ENCODE measurements at places on chromosomes 7 and 10. TPM values are rescaled to one million over a fixed set of nuclear protein-coding genes. Genes with fewer than 3 reads are reported as not detected.

DNA sequence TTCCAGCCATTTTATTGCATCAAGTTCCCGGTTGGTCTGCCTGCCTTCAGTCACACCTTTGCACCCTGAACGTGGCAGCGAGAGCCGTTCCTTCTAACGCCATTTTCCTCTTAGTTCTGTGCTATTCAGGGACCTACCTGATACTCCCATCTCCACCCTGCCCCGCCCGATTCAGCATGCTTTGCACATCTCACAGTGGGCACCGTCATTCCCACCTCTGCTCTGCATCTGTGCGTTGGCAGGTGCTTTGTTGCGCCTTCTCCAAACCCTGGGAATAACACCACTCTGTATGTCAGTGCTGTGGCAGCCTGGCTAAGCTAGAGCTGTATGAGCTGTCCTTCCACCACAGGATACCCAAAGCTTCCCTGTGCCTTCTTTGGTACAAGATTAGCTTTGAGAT is 96.8 kb downstream of the ACTR3B start:
- no peak for DNase-seq

DNA sequence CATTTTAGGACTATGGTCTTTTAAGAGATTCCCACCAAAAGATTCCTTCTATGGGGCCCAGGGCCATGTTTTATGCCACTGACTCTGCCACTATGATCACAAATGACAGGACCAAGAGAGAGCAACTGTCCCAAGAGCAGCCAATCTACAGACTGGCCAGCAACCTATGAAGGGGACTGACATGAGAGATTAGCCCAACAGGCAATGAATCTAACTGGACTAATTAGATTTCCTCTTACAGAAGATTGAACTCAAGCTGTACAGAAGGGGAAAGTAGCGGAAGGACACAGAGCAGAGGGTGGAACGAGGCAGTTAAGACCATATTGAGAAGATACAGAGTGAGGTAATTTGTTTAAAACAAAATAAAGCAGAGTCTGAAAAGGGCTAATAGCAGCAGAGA is 25.8 kb downstream of the ZNF800 start:
- DNase-seq: no peak

GRCh38 chr10:103929381-103929921 is 11.5 kb upstream of the STN1 start:
- no peak for DNase-seq

DNA sequence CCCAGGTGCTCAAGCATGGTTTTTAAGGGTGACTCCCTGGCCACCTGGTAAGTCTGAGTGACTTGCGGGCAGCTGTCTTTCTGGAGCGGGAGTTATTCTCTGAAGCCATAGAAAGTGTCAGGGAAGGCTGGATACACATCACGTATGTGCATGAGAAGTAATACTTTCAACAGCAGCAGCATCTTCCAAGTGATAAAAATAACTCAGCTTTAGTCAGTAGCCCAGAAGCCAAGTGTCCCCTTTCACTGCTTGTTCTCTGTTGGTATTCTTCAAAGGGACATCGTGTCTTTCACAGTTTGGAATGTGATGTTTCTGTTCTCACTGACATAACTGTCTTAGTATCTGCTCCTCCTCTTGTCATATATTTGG is 97.6 kb downstream of the KIAA1217 start:
- DNase-seq: no peak

Gene OR6V1
- total RNA-seq: not detected

GRCh38 chr10:122044045-122044661 is 55.2 kb downstream of the TACC2 start:
- DNase-seq: no peak

GRCh38 chr7:94492601-94493000 is 17.0 kb upstream of the CASD1 start:
- no peak for DNase-seq

Gene PLCE1
- 0.99 TPM for total RNA-seq

Gene ANKRD61
- total RNA-seq: 0.15 TPM

DNA sequence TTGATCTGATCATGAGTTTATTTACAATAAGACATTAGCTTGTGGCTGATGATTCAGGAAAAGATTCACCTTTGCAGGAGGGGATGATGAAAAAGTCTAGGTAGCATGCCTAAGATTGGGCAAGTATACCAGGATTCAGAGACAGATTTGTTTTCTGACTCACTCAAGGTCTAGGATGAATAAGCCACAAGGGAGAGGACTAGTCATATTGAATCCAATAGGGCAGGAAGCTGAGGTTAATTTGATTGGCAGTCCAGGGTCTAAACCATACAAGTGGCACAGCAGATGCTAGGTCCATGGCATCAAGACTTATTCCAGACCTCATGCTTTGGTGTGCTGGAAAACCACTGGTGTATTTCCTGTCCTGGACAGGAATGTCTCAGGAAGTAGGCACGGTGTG is 1133.4 kb downstream of the XPNPEP1 start:
- no peak for DNase-seq

Gene NCAPG2
- 6.2 TPM for total RNA-seq

DNA sequence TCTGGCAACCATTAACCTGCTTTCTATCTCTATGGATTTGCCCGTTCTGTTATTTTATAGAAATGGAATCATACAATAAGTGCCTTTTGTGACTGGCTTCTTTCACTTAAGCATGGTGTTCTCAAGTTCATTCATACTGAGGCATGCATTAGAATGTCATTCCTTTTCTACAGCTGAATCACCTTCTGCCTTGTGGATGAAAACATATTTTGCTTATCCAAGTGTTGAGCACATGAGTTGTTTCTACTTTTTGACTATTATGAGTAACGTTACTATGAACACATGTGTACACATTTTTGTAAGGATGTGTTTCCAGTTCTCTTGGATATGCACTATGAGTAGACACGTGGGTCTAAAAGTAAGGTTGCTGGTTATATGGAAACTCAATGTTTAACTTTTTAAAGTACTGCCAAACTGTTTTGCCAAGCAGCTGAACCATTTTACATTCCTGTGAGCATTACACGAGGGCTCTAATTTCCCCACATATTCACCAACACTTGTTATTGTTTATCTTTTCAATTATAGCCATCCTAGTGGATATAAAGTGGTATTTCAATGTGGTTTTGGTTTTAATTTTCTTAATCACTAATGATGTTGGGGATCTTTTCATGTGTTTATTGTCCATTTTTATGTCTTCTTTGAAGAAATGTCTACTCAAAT is 241.3 kb downstream of the FANK1 start:
- DNase-seq: no peak

Gene ZNF398
- 22.1 TPM for total RNA-seq
